ENCODE measurements at places on chromosomes 5 and 9.

GRCh38 chr5:147750065-147750464 lies 32.5 kb downstream of the JAKMIP2 start:
- no peak for DNase-seq

- no peak for DNase-seq
These were observed 122.2 kb downstream of the CRB2 start for GRCh38 chr9:123478160-123478559.

DNA sequence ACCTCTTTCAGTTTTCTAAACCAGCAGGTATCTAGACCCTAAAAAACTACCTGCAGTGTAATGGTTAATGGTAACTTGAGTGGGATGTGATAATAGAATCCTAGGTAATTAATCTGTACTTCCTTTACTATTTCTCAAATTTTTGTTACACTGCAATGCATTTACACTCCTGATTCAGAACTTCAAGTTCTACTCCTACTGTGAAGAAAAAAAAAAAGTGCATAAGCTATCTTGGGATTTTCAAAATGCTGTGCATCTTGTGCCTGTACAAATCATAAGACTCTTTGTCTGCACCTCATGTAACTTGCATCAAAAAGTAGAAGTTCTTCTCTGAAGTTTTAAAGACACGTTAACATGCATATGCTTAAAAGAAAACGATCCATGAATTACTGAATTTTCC lies 554.1 kb downstream of the CETN3 start:
- DNase-seq: no peak

DNA sequence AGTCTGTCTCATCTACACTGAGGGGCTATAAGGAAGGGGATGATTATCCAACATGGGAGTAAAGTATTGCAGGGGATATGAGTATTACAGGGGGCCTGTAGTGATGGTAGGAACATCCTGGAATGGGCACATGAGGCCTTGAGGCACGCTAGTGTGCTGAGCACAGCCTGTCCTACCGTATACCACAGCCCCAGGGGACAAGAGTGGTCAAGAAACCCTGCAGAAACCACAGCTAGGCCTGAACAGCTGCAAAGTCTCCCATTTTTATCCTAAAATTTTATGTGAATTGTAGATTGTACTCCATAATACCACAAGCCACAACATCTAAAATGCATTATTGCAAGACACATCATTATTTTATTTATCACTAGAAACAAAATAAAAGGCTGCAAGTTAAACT lies 136.3 kb upstream of the ASTN2 start:
- no peak for DNase-seq

DNA sequence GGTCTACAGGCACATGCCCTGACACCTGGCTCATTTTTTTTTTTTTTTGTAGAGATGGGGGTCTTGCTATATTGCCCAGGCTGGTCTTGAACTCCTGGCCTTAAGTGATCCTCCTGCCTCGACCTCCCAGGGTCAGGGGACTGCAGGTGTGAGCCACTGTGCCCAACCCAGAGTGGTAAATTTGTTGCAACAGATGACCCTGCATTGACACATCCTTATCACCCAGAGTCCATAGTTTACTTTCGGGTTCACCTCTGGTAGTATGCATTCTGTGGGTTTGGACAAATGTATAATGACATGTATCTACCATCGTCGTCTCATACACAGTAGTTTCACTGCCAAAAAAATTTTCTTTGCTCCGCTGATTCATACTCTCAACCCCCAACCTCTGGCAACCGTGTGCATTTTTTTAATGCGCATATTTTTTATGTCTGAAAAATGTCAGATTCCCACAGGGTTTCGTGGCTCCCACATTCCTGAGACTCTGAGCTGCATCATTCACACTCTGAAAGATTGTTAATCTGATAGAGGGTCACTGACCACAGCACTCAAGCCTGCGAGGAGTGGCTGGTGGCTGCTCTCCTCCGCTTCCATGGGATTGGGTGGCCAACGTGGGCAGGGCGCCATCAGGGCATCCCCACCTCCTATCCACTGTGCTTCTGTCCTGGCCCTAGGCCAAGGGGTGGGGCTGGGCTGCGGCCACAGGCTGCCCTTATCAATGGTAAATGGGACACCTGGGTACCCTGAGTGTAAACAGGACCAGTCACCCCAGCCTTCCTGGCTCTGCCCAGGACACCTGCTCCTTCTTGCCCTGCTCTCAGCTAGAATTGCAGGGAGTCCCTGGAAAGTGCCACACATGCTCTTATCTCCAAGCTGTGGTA lies 9.6 kb downstream of the NDST1 start:
- no peak for DNase-seq

DNA sequence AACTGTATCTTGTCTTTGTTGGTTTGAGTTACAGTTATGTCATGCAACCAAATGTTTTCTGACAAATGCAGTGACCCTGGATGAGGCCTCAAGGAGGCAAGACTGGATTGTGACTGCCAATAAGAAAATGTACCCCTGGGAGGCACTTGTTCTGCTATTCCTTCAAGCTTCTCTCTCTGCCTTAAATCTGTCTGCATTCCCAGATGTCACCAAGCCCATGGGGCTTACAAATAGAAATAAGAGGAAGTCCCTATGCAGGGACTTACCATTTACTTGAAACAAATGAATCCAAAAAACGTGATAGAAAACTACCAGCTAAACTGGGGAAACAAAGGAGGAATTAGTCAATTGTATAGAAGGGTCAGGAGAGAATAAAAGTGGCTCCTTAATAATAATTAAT lies 8.2 kb upstream of the PARP8 start:
- DNase-seq: no peak

DNA sequence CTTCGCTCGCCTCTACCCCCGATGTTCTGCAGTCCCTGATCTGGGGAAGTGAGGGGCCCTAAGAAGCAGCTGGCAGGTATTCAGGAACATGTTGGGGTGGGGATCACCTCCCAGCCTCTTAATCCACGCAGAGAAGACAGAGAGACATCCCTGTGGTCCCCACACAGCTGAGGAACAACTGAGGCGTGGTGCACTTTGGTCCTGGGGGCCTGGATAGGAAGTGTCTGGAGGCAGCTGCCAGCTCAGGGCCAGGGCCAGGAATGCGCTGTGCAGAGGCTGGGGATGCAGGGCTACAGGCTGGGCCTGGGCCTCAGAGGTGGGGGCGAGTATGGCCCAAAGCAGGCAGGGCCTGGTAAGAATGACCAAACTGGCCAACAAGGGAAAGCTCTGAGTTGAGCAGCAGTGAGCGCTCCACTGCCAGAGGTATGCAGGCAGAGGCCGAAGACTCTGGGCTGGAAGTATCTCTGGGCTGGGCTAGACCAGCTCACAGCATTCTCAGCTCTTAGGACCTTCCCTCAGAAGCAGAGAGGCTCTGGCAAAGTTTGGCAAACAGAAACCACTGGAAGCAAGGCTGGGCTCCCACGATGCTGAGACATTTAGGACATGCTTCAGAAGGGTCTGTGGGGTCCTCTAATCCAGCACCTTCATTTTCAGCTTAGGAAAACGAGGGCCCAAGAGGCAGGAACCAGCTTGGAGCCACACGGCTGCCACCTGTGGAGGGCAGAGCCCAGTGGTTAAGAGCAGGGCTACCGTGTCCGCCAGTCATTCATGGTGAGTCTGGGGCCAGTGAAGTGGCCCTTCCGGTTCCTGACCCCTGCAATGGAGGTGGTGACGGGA lies 174.4 kb downstream of the GAPVD1 start:
- DNase-seq: no peak

GRCh38 chr5:1666812-1667588 lies 132.6 kb downstream of the MRPL36 start:
- no peak for DNase-seq

DNA sequence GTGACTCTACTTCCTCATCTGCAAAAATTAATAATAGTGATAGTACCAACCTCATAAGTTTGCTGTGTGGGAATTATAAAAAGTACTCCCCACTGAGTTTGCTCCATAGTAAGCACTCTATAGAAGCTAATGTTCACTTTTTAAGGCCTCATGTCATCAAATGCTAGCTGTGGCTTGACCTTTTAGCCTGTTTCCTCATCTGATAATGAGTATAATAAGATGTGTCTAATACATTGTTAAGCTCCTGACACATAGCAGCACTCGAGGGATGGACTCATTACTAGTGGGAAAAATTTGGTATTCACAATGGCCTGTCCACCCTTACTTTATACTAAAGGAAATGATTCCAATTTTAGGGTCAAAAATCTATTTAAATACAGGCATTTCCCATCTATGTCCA lies 26.1 kb upstream of the CAST start:
- DNase-seq: no peak

DNA sequence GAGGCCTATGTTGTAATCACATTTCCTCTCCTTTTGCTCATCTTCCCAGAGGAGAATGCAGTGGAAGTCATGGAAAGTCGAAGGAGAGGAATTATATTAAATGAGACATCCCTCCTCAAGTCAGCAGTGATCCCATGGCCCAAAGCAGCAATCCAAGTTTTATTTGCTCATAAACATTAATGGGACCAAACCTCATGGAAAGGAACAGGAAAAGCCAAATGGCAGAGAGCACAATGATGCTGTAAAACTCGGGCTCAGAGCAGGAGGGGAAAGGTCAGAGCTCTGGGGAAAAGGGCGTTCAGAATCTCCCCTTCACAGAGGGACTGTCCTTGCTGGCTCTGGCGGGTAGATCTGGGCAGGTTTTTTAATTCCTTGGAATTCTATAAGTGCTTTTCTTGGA lies 175.8 kb downstream of the C5orf15 start:
- no peak for DNase-seq

DNA sequence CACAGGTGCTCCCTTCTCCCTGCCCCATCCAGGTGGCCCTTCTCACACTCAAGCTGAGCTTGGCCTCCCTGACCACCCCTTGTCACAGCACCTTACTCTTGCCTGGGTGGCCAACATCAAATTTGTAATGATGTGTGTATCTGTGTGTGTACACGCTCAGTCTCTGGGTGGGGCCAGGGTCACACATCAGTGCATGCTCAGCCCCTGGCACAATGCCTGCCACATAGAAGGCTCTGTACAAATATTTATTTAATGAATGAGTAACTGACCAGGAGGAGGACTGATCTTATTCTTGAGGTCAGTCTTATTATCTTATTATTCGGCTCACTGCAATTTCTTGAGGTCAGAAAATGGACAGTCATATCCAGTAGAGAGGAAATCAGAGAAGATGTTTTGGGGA lies 41.3 kb upstream of the HAND1 start:
- no peak for DNase-seq

DNA sequence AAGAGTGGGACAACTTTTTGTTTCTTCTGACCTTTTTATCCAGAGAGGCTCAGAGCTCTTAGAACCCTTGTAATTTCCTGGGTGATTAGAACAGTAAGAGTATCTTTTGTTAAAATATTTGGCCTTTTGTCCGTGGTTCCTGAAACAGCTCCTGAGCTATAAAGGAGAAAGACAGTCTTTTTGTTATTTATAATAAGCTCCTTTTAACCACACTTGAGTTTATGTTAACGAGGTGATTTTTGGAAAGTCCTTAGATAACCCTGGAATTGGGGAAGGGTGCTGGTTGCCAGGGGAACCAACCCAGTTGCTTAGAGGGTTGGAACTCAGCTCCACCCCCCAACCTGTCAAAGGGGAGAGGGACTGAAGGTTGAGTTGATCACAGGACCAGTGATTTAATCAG lies 4.8 kb downstream of the ZNF483 start:
- no peak for DNase-seq

GRCh38 chr9:128408963-128409431 lies 11.7 kb upstream of the CERCAM start:
- no peak for DNase-seq

GRCh38 chr5:107696498-107696897 lies 25.8 kb upstream of the EFNA5 start:
- no peak for DNase-seq
